Peyer's patch (tissue), 4 donors: ENCODE measurements at places on chromosomes 3 and 15. TPM values are rescaled to one million over a fixed set of nuclear protein-coding genes. Genes with fewer than 3 reads are reported as not detected.

DNA sequence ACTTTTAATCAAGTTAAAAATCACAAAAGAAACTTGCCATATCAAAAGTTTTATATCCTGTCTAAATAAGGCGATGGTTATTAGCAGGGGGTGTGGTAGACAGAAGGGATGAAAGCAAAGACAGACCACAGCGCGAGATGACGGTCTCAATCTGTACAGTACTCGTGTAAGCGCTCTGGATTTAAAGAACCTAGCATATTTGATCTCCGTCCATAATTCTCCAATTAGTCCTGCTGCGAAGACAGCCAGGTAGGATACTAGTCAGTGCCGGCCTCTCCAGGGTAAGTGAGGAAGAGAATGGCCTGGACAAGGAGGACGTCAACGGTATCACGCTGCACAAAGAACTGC, 701 bp downstream of the SGO1 start:
- no peak for DNase-seq

GRCh38 chr3:46892285-46893145, 15.0 kb downstream of the PTH1R start:
- DNase-seq, result no peak

The GOLGA8J gene
- total RNA-seq, result not detected

- no peak for DNase-seq
These were observed 88.4 kb upstream of the TLE3 start for GRCh38 chr15:70186152-70186551.
